H4 (cell line): ENCODE measurements at places on chromosomes 12 and 14.

- DNase-seq: no peak
Observed at GRCh38 chr12:113359133-113359938, 949 bp downstream of the PLBD2 start.

GRCh38 chr12:124453419-124454351, 113.7 kb downstream of the NCOR2 start:
- peak; percentile 86 for DNase-seq

DNA sequence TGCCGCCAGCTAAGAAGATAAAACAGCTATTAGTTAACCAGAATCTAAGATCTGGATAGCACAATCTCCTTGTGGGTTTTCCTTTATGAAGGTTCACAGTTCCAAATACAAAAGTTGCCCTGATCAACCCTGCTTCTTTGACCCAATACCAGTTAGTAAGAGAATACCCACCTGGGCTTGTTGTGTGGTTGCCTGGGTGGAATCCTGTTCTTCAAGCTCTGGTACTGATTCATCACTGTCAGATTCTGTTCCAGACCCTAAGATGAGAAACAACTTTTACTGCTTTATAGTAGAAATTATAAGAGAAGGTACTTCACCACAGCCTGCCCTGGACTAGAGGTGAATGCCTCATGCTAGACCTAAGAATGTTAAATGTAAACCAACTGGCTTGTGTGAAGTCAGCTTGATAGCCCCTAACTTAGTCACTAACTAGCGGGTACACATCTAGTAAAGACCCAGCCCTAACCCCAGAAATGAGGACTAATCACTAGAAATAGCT, 10.6 kb downstream of the NACA start:
- DNase-seq: no peak

DNA sequence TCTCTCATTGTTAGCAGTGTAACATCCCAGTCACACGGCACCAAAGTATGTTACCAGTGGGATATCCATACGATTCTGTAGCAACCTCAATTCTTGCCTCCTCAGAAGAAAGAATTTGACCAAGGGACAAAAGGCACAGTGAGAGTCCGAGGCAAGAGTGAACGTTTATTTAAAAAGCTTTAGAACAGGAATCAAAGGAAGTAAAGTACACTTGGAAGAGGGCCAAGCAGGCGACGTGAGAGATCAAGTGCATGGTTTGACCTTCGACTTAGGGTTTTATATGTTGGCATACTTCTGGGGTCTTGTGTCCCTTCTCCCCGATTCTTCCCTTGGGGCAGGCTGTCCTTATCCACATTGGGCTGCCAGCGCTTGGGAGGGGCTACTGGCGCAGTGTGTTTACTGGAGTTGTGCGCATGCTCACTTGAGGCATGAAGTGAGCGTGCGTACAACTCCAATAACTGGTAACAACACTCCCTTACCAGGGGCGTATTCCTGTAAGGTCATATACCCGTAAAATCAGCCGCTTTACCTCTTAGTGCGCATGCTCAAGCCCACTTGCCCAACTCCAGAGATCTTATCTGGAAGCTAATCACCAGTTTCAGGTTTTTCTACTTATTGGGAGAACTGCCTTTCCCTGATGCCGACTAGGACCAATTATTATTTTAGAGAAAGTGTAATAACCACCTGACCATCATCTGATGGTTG, 71.7 kb downstream of the FAR2 start:
- DNase-seq: no peak

GRCh38 chr12:40405419-40405818, 180.6 kb downstream of the LRRK2 start:
- DNase-seq: no peak

GRCh38 chr12:88896958-88897357, 316.7 kb upstream of the KITLG start:
- no peak for DNase-seq

- no peak for DNase-seq
Observed at GRCh38 chr12:58204071-58204470, 262.7 kb downstream of the ATP23 start.

- DNase-seq: no peak
Observed at GRCh38 chr14:96052541-96053247, 13.5 kb downstream of the C14orf132 start.

DNA sequence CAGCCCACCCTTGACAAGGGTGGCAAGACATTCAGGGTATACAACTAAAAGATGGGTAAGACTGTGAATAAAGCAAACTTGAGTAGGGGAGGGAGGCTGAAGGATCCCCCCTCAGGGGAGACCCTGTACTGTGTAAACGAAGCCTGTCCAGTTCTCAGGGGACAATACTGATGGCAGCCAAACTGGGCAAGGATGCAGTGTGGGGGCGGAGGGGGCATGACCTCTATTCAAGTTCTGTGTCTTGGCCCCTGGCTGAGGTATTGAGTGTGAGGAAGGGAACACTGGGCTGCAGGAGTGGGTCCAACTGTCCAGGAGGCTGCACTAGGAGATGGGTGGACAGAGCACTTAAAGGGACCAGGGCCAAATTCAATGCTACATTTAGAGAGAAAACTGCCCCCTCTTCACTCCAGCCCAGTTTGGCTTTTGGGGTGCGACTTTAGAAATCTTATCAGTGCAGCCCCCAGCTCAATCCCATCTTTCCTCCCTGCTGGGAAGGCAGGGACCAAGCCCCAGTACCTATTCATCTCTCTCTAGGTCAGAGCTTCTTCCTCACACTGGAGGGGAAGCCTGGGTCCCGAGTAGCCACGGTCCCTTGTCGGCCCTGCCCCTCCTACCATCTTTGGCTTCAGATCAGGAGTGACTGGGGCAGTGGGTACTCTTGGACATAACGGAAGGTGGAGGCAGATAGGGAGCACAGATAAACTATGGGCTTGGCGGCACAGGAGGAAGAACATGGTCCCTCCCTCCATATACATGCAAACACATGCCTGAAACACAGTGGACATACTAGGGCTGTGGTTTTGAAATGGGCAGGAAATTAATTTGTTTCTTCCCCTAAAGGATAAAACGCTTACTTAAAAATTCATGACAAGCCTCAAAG, 11.8 kb downstream of the SLC39A5 start:
- no peak for DNase-seq

GRCh38 chr12:103197725-103198388, 240.4 kb downstream of the ASCL1 start:
- DNase-seq: no peak

DNA sequence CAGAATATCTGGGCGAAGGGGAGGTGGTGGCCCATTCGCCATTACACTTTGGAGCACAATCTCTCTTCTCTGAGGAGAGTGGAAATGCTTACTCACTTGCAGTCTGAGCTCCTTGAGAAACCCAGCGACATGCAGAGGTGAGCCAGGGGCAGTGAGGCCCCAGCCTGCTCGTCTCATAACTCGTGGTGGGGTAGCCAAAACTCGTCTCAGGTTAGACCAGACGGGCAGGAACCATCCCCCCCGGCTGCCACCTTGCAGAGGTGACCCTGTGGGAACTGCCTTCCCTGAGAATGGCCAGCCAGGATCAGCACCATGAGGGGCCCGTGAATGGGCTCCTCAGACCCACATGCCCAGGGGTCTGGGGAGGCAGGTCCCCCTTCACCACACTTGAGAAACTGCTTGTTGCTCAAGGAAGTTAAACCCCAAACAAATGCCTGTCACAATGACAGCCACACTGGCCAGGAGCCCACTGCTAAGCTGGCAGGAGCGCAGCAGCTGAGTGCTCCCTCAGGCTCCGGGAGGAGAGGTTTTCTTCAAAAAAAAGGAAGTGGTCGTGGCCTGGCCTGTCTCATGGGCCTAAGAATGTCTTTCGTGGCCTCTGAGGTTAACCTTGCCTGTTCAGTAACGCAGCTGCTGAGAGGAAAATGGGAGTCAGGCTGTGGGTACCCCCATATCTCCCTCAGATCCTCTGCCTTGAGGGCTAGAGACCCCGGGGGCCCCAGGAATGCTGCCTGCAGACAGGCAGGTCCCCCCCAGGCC, 9.2 kb upstream of the ALDH2 start:
- DNase-seq: peak; percentile 51

- DNase-seq: no peak
Observed at GRCh38 chr14:29648045-29648444, 279.6 kb downstream of the PRKD1 start.

DNA sequence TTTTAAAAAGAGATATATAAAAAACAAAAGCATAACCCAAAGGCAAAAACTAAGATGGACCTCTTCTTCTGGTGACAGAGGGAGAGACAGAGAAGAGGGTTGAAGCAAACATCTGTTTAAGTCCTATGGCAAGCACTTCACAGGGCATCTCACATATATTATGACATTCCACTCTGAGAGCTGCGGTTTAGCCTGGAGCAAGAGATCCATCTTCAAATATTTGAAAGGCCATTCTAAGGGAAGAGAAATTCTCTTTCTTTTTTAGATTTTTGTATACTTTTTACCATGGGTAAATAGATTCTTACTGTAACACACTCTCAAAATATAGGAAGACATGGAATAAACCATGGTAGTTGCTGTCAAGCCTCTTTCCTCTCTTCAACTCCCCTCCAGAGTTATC, 204.1 kb downstream of the GXYLT1 start:
- no peak for DNase-seq
